AML-193 (cell line): ENCODE measurements at places on chromosomes 12 and 14.

GRCh38 chr12:33245434-33245833 is 194.2 kb downstream of the SYT10 start:
- DNase-seq: no peak

GRCh38 chr12:45309836-45310626 is 94.1 kb downstream of the ANO6 start:
- DNase-seq: peak; percentile 10

DNA sequence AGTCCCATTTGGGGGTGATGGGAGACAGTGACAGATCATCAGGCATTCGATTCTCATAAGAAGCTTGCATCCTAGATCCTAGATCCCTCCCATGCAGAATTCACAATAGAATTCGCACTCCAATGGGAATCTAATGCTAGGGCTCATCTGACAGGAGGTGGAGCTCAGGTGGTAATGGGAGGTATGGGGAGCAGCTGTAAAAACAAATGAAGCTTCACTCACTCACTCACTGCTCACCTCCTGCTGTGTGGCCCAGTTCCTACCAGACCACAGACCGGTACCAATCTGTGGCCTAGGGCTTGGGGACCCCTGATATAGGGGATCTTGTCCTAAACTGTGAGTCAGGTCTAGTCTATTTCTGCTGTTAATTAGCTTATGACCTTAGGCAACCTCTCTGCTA is 40.1 kb upstream of the EPS8 start:
- no peak for DNase-seq

GRCh38 chr14:64279704-64280668 is 14.2 kb downstream of the ESR2 start:
- no peak for DNase-seq

GRCh38 chr12:14979468-14979867 is 6.6 kb downstream of the PDE6H start:
- peak; percentile 18 for DNase-seq

DNA sequence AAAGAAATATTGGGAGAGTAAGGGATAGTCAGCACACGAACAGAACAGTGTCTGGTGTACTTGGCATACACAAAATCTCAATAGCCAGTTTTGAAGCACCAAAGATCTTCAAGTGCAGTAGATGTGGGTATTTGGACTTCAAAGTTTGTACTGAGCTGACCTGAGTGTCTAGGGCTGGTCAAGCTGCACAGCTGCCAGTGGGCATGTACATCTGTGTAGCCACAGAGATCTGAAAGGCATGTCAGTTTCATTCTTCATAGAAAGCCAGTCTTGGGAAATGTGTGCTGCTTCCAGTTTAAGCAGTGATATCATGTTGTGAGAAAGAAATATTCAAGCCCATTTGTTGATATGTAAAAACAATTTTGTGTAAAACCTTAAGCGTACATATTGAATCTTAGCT is 279.0 kb upstream of the SYT10 start:
- no peak for DNase-seq

- no peak for DNase-seq
Observed at GRCh38 chr12:11673666-11674461, 24.4 kb downstream of the ETV6 start.
